ENCODE measurements at places on chromosomes 4 and X.

DNA sequence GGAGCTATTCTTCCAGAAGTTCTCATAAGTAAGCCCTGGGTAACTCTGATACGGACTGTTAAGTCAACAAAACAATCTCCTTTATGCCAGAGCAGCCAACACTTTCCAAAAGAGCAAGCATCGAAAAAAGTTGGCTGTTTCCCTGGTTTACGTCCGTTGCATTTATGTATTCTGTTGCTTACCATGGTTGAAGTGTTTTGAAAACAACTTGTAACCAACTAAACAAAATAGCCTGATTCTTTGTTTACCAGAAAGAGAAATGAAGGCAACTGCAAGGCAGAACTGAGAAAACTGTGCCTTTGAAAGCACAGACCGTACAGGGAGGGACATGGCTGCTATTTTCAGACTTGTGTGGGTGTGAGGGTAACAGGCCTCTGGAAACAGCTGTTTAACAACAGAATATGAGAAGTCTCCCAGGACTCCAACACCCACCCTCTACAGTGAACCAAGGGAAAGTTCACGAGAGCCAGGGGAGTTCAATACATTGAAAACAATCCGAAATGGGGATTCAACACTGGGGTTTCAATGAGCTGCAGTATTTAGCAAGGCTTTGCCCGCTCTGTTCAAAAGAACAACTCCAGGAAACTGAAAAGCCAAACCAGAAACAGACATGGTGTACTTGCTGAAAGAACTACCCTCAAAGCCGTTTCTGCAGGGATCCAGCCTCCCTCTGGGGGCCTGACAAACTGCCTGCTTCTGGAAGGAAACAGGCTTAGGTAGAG is 95.8 kb upstream of the EGFL6 start:
- no peak for DNase-seq

DNA sequence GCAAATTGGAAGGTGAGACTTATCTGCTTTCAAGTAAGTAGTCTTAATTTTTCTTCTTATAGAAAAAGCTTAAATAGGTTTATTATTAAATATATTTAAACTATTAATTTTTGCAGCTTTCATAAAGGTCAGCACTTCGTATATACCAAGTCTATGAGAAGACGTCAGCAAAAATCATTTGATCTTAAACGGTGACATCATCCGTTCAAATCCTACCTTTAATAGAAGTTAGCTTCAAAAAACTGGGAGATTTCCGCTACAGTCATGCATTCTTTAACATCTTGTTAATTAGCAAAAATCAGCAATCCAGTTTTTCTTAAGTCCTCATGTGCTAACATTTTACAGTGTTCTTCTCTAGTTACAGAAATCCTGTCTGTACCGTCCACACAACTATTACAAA is 49.9 kb upstream of the PGRMC1 start:
- no peak for DNase-seq

DNA sequence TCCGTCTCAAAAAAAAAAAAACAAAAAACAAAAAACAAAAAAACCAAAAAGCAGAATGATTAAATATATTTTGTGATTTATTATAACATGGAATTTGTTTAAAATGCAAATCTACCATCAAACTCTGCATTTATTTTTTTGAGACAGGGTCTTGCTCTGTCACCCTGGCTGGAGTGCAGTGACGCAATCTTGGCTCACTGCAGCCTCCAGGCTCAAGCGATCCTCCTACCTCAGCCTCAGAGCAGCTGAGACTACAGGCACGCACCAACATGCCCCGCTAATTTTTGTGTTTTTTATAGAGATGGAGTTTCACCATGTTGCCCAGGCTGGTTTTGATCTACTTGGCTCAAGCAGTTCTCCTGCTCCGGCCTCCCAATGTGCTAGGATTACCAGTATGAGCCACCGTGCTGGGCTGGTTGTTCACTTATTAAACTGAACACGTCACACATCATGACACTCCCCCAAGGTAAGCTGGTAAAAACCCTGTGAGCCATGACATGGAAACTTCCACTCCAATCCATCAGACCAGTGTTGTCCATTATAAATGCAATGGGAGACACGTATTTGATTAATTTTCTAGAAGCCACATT is 45.7 kb downstream of the RBM47 start:
- DNase-seq, result no peak

DNA sequence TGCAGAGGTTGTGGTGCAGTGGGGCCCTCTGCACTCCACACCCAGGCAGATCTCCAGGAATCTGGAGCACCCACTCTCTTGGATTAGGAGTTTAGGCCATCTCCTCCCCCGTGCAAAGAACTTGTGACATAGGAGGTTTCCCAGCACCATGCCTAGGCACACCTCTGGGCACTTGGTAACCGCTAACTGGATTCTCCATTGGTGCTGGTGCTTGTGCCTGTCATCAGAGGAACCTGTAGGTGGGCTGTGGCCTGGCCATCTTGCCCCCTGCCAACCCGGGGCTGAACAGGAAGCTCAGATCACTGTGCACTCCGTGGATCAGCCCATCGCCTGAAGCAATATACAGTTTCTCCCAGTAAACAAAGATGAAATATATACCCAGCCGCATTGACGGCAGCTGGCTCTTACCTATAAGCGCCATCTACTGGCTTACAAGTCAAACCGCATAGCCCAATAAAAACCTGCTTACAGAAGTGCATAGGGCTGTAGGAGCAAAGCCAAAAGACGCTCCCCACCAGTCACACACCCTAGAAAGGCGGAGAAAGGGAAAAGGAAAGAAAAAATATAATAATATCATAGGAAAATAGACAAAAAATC is 19.1 kb upstream of the TEX13B start:
- DNase-seq, result peak; percentile 69

GRCh38 chr4:3234171-3235029 is 14.6 kb upstream of the MSANTD1 start:
- DNase-seq, result no peak

DNA sequence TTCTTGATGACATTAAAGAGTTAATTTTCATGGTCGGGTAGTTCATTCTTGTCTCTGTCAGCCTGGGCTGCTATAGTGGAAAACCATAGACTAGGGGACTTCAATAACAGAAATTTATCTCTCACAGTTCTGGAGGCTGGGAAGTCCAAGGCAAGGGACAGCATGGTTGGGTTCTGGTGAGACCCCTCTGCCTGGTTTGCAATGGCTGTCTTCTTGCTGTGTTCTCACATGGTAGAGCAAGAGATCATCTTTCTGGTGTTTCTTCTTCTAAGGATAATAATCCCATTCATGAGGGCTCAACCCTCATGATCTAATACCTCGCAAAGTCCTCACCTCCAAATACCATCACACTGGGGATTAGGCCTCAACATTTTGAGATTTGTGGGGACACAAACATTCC is 50.1 kb downstream of the RHOH start:
- DNase-seq, result no peak

- no peak for DNase-seq
These were observed 7.7 kb downstream of the ABCD1 start for GRCh38 chrX:153732401-153732800.

GRCh38 chrX:134625315-134625718 is 33.0 kb downstream of the PLAC1 start:
- DNase-seq, result no peak

DNA sequence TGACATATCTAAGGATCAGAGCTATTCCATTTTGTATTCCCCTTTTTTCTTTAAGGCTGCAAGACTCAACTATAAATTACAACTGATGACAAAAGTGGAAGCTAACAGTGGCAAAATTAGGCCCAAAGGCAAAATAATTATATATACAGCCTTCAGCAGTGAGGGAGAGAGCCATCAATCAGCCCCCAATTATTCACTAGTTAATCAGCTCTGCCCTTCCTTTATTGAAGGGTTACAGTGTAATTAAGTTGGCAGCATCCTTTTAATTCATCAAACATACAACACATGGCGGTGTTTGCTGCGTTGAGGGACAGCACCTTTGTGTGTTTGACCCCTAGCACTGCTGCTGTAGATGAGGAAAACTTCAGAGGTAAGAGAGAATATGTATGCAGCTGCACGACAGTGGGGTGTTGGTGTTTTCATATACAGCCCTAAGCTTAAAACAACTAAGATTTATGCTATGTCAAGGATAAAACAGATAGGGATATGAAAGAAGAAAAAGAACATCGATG is 973.9 kb upstream of the POU3F4 start:
- no peak for DNase-seq

GRCh38 chr4:187321711-187322110 is 598.1 kb upstream of the FAT1 start:
- no peak for DNase-seq

DNA sequence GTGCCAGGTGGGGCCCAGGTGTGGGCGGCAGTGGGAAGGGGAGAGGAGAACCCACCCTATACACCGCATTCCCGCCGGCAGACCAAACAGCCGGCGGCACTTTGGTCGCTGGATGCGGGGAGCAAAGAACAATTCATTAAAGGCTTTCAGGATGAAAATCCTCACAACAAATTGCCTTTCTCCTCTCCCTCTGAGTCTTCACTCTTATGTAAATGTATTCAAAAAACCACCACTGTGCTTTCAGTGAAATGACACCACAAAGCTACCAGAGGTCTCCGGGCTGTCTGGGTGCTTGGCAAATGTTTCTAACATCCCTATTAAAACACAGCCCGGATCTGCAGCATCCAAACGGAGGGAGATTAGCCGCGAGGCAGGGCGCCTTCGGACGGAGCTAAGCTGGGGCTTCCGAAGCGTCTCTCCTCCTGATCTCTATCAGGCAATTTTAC is 171.8 kb upstream of the TBL1X start:
- DNase-seq, result no peak

DNA sequence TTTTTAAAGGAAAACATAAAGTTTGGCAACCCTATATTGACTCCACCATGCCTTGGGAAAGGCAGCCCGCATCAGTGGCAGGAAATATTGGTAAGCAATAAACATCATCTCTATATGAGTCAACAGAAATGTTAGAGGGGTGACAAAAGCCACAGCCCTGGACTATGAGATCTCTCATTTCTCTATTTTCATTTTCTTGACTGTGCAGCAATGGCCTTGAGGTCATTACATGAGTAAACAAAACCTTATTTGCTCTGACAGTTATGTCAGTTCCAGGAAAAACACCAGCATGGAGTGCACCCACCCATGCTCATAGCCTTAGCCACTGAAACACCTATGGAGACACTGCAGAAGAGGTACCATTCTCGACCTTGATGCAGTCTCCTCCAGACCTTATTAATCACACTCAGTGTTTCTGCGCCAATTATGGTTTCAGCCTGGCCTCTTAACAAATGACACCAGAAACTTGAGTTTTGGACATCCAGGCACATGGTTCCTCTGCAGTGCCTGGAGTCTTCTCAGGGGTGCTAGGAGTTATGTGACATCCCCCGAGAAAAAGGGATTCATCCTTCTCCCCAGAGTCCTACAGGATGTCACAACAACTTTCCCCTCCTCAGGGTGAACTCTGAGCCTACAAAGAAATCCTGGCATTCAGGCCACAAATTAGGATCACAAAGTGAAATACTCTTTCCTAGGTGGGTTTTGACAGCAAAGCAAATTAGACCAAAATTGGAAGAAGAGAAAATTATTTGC is 16.0 kb upstream of the HPGD start:
- no peak for DNase-seq

- no peak for DNase-seq
These were observed 39.5 kb upstream of the RASL11B start for GRCh38 chr4:52822583-52822971.

- DNase-seq, result no peak
These were observed 505.6 kb downstream of the STIM2 start for GRCh38 chr4:27366104-27366823.

- no peak for DNase-seq
These were observed 30.9 kb downstream of the PDLIM3 start for GRCh38 chr4:185504098-185505047.

DNA sequence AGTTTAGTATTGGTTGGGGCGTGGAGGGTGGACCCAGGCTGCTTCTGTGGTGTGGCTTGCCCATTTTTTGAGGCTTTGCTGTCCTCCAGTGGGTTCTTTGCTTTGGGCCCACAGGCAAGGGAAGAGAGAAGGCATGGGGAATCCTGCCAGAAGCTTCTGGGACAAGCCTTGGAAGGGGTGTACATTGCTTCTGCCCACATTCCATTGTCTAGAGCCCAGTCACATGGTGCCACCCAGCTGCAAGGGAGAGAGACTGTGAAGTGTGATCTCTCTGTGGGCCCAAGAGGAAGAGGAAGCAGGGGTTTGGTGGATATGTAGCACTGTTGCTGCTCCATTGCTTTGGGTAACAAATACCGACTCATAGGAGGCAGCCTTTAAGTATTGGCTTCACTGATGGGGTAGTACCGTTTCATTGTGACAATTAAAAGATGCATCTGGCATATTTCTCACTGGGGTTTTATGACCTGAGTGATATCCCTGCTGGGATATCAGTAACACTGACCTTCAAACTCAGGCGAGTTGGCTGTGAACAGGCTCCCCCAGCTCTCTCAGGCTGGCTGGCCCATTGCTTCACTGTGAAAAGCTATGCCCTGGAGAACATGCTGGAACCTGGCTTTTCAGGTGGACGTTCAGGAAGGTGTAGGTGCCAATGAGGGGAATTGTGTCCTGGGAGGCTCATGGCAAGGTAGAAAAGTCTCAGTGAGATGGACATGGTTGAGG is 85.9 kb downstream of the CLDN34 start:
- DNase-seq, result no peak

GRCh38 chrX:106899841-106900240 is 3.3 kb downstream of the RIPPLY1 start:
- no peak for DNase-seq

DNA sequence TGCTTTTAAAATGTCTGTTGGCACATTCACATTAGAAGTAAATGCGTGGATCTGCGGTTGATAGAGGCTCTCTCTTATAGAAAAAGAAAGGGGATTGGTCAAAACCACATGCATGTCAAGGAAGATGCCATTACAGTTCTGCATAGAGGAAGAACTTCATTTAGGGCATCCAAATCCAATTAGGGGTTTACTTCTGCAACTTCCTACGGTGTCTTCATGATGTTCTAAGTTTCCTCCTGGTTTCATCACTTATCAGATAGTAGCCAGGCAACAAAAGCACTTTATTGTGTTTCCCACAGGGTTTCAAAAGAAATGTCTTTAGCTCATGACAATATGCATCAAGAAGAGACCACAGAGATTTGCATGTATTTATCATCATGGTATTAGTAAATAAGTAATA is 136.0 kb upstream of the HPGD start:
- DNase-seq, result no peak

GRCh38 chr4:4651811-4652755 is 110.2 kb upstream of the STX18 start:
- no peak for DNase-seq

DNA sequence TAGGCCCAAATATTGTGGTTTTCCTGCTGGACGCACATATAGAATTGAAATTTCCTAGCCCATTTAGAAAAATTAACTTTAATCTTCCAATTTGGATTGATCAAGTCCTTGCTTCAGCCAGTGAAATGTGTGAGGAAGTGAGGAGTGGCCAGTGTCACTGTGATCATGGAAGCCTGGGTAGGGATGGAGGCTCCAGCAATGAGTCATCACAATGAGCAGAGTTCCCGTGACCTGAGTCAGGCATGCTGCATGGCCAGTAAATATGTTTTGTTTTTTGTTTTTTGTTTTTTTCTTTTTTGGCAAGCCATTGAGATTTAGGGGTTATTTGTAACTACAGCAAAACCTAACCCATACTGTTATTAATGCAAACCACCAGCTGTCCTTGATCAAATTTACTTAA is 52.1 kb downstream of the IDS start:
- DNase-seq, result no peak

Data from HEK293T (cell line).